Right lobe of liver (tissue), 6 donors: ENCODE measurements at places on chromosomes 12 and 14.

DNA sequence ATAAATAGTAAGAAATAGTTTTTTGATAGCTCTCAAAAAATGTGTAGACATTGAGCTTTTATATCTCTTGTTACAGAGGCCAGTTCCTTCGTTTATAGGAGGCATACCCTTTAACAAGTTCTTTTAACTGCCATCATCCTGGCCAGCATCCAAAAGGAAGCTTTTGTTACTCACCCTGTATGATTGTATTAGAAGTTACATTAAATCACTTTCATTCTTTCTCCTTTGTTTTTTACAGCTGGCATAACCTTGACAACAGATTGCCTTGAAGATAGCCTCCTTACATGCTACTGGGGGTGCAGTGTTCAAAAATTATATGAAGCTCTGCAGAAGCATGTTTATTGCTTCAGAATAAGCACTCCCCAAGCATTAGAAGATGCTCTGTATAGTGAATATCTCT is 20.1 kb downstream of the CGRRF1 start:
- DNase-seq = no peak

- DNase-seq = peak; percentile 35
Measured at GRCh38 chr12:41188841-41189394, 798 bp downstream of the PDZRN4 start.

DNA sequence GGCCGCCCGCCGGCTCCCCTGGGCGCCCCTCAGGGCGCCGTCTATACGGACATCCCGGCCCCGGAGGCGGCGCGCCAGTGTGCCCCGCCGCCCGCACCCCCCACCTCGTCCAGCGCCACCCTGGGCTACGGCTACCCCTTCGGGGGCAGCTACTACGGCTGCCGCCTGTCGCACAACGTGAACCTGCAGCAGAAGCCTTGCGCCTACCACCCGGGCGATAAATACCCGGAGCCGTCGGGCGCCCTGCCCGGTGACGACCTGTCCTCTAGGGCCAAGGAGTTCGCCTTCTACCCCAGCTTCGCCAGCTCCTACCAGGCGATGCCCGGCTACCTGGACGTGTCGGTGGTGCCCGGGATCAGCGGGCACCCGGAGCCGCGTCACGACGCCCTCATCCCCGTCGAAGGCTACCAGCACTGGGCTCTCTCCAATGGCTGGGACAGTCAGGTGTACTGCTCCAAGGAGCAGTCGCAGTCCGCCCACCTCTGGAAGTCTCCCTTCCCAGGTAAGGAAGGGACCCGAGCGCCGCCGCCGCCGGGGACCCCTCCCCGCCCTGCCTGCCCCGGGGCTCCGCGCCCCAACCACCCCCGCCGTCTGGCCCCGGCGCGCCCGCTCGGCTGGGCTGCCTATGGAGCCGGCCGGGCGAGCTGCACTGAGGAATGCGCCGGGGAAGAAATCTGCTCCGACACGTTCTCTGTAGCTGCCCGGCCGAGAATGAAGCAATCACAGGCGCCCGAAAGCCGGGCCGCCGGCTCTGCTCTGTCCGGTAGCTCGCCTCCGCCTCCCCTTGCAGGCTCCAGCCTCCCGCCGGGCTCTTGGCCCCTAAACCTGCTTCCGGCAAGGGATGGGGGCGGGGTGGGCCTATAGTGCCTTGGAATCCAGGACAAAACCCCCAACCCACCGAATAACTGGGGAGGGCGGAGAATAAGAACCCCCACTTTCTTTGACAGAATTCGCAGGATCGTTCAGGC is 794 bp downstream of the HOXC13 start:
- DNase-seq = no peak

DNA sequence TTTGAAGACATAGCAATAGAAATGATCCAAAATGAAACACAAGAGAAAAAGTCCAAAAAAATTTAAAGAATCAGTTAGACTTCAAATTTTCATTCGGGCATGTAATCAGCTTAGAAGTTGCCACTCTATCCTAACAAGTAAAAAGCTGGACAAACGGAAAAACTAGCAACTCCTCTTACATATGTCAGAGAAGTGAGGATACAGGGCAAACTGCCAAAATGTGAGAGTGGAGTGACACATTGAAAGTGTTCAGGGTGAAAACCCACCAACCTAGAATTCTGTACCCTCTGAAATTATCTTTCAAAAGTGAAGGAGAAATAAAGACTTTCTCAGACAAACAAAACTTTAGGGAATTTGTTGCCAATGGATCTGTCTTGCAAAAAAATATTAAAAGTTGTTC is 42.0 kb upstream of the CHPT1 start:
- no peak for DNase-seq

GRCh38 chr12:132803888-132804287 is 24.8 kb downstream of the GOLGA3 start:
- DNase-seq = no peak
